CD4-positive, alpha-beta T cell treated with Interleukin-2 at 100 ng/mL for 4 hours (primary cell): ENCODE measurements at places on chromosomes 12 and 14.
A peak's percentile ranks its signal among the peaks of the same experiment; 100 is the strongest.

DNA sequence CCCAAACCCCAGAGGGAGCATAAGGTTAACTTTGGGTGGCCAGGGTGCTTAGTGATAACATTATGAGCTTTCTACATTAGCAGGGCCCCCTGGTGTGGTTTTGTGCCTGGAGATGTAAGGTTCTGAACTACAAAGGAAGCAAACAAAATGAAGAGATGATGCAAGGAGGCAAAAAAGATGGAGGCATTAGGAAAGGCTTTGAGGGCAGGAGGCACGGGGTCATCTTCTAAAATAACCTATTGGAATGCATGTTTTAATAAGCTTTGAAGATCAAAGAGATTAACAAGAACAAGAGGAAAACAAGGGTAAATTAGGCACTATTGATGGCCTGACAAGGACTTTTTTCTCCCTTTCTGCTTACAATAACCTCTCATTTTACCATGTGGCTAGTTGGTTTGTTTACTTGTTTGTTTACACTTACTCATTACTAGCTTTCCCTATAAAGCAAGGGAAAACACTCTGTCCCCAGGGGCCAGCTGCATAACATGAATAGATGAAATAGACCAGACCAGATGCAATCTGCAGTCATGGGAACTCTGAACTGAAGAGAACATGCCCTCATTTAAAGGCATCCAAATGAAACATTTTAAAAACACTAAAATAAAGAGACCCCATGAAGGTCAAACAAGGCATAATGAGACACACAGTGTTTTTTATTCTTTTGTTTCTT is 390.3 kb downstream of the DIO2 start:
- no peak for DNase-seq

DNA sequence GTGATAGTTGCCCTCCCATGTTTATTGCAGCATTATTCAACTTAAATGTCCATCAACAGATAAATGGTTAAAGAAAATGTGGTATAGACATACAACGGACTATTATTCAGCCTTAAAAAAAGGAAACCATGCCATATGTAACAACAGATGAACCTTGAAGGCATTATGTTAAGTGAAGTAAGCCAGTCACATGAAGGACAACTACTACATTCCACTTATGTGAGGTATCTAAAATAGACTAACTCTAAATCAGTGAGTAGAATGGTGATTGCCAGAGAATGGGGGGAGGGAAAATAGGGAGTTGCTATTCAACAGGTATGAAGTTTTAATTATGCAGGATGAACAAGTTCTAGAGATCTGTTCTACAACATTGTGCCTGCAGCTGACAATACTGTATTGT is 10.1 kb downstream of the PCNX4 start:
- no peak for DNase-seq

GRCh38 chr12:66066137-66066928 is 64.2 kb downstream of the LLPH start:
- DNase-seq: no peak

DNA sequence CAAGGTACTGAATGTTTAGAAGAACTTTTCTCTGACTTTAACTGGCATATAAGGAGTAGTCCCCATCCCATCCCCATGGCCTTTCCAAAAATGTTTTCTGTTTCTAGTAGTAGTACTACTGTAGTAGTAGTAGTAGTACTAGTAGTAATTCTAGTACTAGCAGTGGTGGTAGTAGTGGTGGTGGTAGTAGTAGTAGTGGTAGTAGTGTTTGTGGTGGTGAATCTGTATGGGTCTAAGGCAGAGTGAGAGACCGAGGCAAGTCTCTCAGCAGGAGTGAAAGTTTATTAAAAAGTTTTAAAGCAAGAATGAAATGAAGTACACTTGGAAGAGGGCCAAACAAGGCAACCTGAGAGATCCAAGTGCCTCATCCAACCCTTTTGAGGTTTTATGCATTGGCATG is 58.6 kb downstream of the FOXN4 start:
- no peak for DNase-seq

- DNase-seq: no peak
Measured at GRCh38 chr12:91127751-91128150, 16.5 kb upstream of the LUM start.

DNA sequence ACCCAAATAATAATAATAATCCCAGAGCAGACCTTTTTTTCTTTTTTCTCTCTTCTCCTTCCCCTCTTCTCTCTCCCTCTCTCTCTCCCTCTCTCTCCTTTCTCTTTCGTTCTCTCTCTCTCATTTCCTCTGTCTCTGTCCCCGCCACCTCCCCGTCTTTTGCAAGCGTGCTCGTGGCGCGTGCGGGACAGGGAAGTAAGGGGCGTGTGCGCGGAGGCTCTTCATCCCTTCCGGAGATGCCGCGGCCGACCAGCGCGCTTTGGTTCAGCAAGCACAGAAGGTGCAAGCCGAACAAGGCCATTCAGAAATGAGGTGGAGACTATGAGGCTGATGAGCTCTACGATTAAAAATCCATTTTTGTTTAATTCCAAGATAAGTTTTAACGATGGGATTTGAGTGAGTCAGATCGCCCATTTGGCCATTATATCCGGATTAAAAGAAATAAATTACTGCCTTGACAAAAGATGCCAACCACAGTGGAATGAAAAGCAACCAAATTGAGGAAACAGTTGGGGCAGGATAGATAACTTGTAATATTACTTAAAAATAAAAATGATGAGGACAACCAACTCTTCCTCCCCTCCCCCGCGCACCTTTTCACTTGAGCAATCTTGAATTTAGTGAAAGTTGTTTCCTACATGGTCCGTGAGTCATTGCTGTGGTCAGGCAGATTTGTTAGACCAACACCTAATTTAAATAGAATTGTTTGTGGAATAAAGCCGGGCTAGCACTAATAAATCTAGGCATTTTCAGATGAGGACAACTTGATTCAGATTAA is 1.2 kb upstream of the AMIGO2 start:
- DNase-seq: peak; percentile 53
